Left renal cortex interstitium (tissue), 4 donors: ENCODE measurements at places on chromosomes 3 and 15.

GRCh38 chr3:51929420-51930003, 12.2 kb downstream of the RRP9 start:
- no peak for DNase-seq

DNA sequence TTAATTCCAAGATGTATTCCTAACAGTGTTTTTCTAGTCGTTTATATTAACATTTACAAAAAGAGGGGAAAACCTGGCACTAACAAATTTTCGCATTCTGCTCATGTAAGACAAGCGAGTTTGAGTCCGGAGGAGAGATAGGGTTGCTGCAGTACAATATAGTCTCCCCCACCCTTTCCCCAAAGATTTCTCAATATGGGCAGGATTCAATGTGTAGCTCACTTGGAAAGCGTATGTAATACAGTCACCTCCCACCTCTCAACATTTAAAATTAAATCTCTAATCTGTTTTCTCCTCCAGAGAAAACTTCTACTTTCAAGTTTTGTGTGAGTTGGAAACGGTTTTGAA, 57.9 kb downstream of the CMSS1 start:
- DNase-seq = no peak

DNA sequence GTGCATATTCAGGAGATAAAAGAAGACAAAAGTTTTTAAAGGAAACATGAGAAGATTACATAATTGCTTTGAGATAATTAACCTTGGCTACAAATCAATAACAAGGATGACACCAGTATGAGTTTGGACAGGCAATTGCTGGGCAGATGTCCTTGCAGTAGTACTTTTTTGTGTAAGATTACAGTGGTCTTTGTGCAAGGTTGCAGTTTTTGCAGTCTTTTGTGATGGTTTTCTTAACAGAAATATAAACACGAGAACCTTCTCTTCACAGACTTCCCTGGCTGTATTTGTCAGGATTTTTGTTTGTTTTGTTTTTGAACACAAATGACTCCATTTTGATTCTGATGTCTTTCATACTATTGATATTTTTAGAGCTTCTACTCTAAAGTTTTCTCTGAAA, 128.3 kb upstream of the ALCAM start:
- no peak for DNase-seq

DNA sequence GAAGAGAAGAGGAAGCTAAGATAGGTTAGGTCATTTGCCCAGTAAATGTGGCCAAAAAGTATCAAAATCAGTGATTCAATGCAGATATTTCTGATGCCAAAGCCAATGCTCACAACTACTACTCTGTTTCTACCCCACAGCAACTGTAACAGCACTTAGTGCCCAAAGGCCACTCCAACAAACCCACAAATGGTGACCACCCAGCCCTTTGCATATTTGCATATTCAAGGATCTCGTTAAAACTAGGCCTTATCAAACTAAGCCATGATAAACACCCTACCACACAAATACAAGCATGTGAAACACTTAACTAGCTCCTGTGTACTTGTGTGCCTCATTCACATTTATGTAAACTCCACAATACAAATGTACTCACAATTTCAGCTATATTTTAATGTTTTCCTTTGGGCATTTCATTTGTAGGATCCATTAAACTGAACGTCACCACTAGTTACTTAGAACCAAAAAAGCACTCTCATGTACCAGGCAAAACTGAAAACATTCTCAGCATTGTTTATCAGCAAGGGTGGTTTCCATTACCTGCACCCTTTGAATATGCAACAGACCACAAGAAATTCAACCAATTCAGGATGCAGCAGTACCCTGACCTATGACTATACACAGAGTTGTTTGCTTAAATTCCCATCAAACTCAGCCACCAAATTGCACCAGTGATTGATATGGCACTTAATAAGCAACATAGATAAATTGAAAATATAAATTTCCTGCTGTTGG, 111.2 kb upstream of the STT3B start:
- no peak for DNase-seq

DNA sequence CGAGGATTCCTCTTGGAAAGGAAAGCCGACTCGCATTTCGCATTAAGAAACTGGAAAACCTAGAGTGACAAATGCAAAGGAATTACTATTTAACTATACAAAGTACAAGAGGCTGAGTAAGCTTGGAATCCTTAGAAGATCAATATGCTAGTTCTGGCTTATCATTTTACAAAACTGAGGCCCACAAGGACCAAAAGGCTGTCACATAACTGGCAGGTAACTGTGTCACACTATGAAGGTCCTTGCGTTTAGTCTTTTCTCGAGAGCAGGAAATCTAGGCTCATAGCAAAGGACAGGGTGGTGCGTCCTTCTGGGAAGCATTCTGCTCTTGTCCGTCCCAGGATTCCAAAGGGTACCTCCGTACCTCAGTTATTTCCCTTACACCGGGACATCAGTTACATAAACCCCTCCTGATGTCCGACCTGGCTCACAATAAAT, 629 bp downstream of the RPL24 start:
- no peak for DNase-seq

DNA sequence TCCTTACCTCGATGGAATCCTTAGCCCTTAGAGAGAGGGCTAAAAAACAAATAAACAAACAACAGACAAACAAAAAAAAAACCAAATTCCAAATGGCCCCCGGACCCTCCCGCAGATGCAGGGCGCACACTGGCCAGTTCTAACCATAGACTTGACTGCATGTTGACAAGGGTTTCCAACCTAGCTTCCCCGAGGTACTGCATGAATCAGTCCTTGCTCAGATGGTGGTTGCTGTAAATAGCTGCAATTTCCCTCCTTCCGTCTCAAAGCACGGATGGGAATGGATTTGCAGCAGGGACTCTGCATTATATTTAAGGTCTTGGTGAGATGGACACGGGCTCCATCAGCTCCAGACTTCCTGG, 162.8 kb downstream of the CD47 start:
- peak; percentile 17 for DNase-seq

GRCh38 chr15:32781781-32782180, 64.0 kb downstream of the GREM1 start:
- DNase-seq = no peak

DNA sequence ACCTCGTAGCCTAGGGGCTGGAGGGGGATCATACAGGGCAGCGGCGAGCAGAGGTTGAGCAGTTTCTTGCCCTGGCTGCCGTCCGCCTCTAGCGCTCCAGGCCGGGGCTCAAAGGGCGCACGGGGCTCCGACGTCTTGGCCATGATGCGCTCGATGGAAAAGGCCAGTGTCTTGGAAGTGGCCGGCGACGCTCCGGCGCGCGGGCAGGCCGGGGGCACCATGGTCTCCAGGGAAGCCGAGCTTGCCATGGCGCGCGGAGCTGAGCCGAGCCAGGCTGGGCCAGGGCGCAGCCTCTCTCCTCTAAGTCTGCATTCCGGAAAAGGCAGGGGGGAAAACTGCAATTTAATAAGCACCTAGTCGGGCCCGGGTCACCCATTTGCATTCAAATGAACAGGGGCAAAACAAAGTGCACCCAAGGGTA, 719 bp downstream of the FEZF2 start:
- DNase-seq = no peak

GRCh38 chr15:56227780-56228179, 15.9 kb downstream of the RFX7 start:
- no peak for DNase-seq

- DNase-seq = no peak
Measured at GRCh38 chr3:122857019-122857418, 62.1 kb downstream of the SLC49A4 start.

DNA sequence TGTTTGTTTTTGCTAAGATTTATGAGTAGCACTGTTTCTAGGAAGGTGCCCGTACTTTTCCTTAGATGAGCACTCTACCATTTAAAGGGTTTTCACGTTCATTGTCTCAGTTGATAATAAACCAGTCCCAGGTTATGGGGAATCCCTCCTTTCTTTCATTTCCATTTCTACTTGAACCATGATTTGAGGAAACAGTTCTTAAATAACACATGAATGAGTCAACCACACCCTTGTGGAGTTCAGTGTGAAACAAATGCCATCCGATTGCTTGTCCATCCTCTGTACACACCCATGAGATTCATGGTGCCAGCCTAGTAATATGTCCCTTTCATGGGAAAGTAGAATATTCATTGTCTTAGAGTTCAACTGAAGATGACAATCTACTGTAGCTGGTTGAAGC, 23.1 kb downstream of the CMTM8 start:
- DNase-seq = no peak

DNA sequence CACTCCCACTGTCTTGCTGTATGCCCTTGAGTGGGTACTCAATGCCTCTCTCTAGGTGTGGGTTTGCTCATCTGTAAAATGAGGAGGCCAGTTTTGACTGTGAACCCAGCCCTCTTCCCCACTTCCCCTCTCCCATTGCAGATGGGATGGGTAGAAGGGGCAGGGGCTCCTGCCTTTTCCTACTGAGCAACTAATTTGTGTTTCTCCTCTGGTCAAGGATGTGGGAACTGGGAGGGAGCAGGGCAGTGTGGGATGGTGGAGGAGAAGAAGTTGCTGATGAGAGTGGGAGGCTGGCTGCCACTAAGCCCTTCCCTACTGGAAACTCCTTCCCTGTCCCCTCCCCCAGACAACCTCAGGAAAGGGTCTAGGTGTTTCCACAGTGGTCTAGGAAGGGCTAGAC, 20.1 kb upstream of the ANKDD1A start:
- DNase-seq = no peak

- DNase-seq = no peak
Measured at GRCh38 chr3:33791477-33792166, 6.8 kb upstream of the PDCD6IP start.

GRCh38 chr3:157220211-157220610, 60.3 kb upstream of the CCNL1 start:
- DNase-seq = no peak

- DNase-seq = peak; percentile 50
Measured at GRCh38 chr15:71329041-71329440, 213.8 kb downstream of the THSD4 start.

DNA sequence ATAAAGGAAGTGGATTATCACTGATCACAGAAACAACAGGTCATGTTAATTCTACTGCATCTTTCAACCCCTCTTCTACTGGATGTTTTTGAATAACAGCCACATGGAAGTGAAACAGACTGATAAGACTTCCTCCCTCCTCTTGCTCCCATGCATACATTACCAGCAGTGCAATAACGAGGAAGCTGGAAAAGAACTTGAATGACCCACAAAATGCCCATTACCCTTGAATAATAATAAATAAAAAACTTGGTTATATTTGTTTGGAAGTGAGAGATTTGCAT, 51.6 kb downstream of the RARB start:
- no peak for DNase-seq

GRCh38 chr15:57592426-57592825, 722 bp downstream of the MYZAP start:
- no peak for DNase-seq

GRCh38 chr3:99859825-99860224, 42.2 kb downstream of the CMSS1 start:
- DNase-seq = no peak

DNA sequence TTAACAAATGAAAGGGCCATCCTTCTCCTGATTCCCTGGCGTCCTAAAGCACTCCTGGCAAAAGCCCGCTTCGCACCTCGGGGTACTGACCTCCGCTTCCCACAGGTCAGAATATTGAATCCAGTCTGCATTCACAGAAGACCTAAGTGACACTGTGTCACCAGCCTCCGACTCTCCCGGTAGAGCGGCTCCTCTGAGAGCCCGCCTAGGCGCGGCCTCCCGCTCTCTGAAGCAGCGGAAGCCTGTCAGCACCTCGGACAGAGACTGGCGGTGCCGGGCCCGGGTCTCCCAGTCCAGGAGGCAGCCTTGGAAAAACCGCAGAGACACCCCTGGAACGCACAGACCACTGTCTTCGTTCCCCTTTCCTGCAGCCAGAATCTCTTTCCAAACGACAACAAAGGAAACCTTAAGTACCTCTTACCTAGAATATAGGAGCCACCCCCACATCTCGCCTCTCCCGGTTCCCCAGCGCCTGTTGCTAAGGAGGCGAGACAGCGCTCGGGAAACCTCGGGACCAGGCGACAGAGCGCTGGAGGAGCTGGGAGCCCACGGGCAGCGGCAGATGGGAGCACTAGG, 1.2 kb downstream of the GABRB3 start:
- DNase-seq = peak; percentile 61

DNA sequence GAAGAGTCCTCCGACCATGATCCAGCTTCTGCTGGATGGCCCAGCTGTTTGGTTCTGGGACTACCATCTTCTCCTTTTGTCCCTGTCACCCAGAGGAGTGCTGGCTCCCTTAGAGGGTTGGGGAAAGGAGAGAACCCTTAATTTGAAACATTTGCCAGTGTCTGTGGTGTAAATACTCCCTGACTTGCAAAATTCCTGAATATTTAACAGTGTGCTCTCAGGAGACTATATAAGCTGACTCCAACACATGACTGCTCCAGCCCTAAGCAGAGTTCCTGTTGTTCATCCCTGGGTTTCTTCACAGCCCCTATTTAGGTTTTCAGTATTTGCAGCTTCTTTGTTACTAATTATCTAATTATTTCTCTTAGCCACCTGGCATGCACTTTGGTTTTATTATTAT, 133.1 kb downstream of the CPNE4 start:
- DNase-seq = no peak

- no peak for DNase-seq
Measured at GRCh38 chr3:14874784-14875183, 56.0 kb downstream of the FGD5 start.

- no peak for DNase-seq
Measured at GRCh38 chr3:21390136-21390535, 360.9 kb downstream of the ZNF385D start.

DNA sequence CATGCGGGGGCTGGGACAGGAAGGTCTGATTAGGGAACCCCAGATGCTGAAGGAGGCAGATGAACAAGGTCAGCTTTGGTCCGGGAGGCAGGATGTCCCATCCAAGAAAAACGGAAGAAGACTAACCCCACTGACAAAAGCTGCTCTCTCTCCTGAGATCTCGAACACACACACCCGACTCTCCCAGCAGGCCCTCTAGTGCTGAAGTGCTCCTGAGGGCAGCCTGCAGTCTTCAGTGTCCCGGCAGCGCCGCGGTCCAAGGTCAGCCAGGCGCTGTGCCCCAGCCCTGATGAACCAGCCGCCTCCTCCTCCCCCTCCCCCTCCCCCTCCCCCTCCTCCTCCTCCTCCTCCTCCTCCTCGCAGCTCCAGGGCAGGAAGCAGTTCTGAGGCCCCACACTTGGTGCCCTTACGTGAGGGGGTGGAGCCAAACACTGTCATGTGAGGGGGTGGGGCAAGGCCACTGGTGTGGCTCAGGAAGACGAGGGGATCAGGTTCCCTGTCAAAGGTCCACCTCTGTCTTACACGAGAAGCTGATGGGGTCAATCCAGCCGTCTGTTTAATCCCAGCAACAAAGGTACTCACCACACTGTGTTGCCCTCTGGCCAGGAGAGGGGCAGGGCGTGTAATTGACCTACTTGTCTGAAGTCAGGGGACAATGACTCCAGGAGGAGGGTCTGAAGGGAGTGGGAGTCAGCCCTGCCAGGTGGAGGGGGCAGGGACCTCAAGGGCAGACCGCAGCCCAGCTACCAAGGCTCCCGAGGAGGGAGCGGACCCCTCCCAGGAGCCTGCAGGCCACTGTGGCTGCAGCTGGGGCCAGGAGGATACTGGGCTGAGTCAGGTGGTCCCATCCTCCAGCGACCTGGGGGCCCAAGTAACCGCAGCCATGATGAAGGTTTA, 34.3 kb downstream of the PRR23E start:
- no peak for DNase-seq
